Caco-2 (cell line): ENCODE measurements at places on chromosomes 6 and 20. TPM values are rescaled to one million over a fixed set of nuclear protein-coding genes. Genes with fewer than 3 reads are reported as not detected.

DNA sequence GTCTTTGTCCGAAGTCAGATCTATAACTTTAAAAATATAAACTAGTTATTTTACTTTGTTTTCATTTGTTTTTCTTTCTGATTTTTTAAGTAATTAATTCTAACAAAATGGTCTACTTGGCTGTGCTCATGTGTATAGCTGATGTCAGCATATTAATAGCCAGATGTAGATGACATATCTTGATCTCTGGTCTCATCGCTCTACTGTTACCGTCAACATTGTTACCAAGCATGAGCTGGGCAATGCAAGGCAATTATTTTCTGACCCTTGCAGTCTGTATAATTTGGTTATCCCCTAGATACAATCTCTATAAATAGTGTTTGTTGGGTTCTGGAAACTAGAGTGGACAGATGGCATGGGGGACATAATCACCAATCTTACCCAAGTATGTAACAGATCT, 151.6 kb upstream of the PTPRK start:
- no peaks in the 10 kb centered on the region for H3K27me3 ChIP-seq
- no peak for DNase-seq
- H3K36me3 ChIP-seq: no peaks in the 10 kb centered on the region
- no peaks in the 10 kb centered on the region for H3K4me1 ChIP-seq
- no peak overlapping the region for H3K4me3 ChIP-seq

GRCh38 chr20:41632896-41633295, 14.7 kb upstream of the CHD6 start:
- H3K27ac ChIP-seq: no peak overlapping the region
- H3K36me3 ChIP-seq: no peaks in the 10 kb centered on the region
- H3K4me3 ChIP-seq: no peak overlapping the region
- no peaks in the 10 kb centered on the region for H3K4me1 ChIP-seq

The SLC52A3 gene
- 0.50 and 0.56 TPM in 2 replicates for total RNA-seq

The PTCRA gene
- not detected in 2 replicates for total RNA-seq

DNA sequence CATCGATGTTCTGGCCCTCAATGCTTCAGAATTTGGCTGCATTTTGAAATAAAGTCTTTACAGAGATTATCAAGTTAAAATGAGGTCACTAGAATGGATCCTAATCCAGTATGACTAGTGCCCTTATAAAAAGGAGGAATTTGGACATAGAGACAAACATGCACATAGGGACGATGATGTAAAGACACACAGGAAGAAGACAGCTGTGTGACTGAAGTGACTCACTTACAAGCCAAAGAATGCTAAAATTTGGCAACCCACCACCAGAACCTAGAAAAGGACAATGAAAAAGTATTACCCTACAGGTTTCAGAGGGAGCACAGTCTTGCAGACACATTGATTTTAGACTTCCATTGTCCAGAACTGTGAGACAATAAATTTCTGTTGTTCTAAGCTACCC, 322.8 kb upstream of the GJE1 start:
- H3K36me3 ChIP-seq: no peaks in the 10 kb centered on the region
- H3K4me3 ChIP-seq: no peak overlapping the region
